ENCODE measurements at places on chromosomes 12 and 14.

GRCh38 chr12:125634813-125635212, 569.6 kb downstream of the AACS start:
- no peak for DNase-seq

DNA sequence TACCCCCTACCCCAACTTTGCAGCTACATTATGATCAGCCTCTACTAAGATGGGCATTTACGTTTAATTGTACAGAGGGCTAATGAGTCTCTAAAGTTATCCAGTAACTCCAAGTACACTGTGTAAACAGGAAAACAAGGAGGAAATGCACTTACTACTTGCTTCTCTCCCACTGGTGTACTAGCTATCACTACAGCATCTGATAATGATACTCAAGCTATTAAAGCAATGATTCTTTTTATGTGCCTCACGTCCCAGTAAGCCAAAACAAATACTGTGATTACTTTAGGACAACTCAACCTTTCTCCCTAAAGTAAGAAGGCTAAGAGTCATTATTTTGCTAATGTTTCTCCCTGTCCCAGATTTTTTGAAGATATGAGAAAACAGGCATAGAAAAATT, 128.6 kb upstream of the CCDC175 start:
- no peak for DNase-seq

GRCh38 chr12:88706286-88706685, 126.0 kb upstream of the KITLG start:
- no peak for DNase-seq

GRCh38 chr12:5872745-5873144, 72.3 kb downstream of the ANO2 start:
- no peak for DNase-seq

- DNase-seq = no peak
Observed at GRCh38 chr12:26287671-26288381, 92.5 kb downstream of the SSPN start.

- DNase-seq = no peak
Observed at GRCh38 chr12:126998747-126999285, 1268.2 kb upstream of the TMEM132C start.

- no peak for DNase-seq
Observed at GRCh38 chr12:71536279-71536938, 96.8 kb downstream of the LGR5 start.

DNA sequence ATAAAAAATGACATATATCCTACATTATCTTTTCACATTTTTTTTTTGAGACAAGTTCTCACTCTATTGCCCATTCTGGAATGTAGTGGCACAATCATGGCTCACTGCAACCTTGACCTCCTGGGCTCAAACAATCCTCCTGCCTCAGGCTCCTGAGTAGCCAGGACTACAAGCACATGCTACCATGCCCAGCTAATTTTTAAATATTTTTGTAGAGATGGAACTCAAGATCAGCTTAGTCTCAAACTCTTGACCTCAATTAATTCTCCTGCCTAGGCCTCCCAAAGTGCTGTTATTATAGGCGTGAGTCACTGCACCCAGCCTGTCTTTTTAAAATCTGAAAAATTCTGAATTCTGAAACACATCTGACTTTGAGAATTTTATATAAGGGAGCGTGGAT, 241.9 kb upstream of the DCN start:
- DNase-seq = no peak

GRCh38 chr14:21347201-21347600, 36.6 kb downstream of the SUPT16H start:
- DNase-seq = no peak

DNA sequence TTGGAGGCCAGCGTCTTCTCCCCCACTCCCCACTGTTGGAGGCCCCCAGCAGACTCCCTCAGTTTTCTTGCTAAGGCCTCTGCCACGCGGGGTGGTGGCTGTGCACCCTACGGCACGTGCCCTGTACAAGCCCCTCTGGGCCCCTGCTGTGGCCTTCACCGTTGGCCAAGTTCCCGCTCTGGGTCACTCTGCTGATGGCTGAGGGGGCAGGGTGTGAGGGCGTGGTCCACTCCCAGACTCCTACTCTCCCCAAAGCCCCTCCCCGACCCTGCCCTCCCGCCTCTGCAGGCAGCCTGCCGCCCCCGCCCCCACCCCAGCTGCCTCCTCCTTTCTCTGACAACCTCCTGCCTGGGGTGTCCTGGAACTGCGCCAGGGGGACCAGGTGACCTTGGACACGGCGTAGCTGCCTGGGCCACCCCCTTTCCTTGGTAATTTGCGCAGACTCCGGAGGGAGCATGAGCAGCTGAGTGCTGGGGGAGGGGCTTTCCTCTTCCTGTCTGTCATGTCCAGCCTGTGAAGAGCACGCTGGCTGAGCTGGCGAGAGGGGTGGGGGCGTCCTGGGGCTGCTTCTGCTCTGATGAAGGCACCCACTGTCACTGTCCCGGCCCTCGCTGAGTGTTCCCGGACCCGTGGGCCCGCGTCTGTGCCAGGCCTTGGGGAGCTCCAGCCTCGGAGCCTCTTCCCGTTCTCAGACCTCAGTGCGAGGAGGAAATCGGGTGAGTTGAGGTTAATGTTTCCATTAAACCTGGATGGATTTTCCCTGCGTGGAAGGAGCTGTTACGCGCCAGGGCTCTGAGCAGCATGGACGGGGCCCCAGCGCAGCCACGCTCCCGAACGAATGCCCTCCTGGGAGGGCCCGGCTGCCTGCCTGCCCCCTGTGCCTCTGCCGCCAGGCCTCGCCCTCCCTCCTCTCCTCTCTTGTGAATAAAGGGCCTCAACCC, 85.0 kb downstream of the KIF26A start:
- peak; percentile 65 for DNase-seq

DNA sequence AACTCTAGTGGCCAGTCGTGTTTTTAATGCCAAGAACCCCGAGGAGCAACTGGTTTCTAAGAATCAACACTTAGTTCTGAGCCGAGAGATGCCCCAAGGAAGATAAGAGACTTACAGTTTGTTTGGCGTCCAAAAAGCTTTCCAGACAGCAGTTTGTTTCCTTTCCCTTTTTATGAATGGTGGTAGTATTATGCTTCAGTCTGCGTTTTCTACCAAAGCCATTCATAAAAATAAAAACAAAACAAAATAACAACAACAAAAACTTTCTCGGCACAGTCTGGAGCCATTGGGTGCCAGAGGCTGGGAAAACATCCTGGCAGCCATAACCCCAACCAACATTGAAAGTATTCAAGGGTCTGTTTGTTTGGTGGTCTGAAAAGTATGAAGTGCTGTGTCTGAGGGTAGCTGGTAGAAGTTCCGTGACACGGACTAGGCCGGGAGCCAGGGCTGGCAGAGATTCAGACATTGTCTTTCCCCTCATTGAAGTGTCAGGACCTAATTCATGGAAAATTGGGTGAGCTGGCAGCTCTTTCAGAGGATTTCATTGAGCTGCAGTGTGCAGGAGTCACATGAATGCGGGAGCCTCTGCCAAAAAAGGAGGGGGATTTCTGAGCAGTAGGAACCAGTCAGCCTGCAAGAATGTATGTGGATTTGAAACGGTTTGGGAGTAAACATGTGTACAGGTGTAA, 124.2 kb downstream of the HMGA2 start:
- DNase-seq = peak; percentile 2

- DNase-seq = no peak
Observed at GRCh38 chr12:12521044-12521485, 41.6 kb downstream of the DUSP16 start.

GRCh38 chr12:2691006-2691344, 103.8 kb upstream of the FKBP4 start:
- peak; percentile 32 for DNase-seq

- peak; percentile 20 for DNase-seq
Observed at GRCh38 chr12:19937161-19937560, 431.2 kb upstream of the PDE3A start.

- no peak for DNase-seq
Observed at GRCh38 chr14:53020193-53020932, 69.5 kb upstream of the FERMT2 start.

GRCh38 chr12:112826011-112826410, 34.5 kb downstream of the RPH3A start:
- no peak for DNase-seq

GRCh38 chr12:93025145-93026103, 96.3 kb upstream of the EEA1 start:
- peak; percentile 32 for DNase-seq

GRCh38 chr14:48331421-48331820, 656.0 kb upstream of the MDGA2 start:
- DNase-seq = no peak

DNA sequence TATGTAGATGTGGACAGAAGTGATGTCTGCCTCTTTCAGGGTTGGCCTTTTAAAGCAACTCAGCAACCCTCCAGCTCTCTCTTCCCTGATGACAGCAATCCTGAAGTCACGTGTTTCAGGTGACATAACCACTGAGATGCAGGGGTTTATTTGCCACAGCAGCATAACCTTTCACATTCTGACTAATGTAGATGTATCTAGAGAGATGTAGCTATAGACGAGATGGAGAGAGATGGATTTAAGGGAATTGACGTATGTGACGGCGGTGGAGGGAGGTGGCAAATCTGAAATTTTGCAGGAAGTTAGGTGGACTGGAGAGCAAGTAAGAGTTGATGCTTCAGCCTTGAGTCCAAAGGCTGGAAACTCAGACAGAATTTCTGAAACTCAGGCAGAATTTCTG, 126.0 kb downstream of the ZFP36L1 start:
- DNase-seq = no peak

DNA sequence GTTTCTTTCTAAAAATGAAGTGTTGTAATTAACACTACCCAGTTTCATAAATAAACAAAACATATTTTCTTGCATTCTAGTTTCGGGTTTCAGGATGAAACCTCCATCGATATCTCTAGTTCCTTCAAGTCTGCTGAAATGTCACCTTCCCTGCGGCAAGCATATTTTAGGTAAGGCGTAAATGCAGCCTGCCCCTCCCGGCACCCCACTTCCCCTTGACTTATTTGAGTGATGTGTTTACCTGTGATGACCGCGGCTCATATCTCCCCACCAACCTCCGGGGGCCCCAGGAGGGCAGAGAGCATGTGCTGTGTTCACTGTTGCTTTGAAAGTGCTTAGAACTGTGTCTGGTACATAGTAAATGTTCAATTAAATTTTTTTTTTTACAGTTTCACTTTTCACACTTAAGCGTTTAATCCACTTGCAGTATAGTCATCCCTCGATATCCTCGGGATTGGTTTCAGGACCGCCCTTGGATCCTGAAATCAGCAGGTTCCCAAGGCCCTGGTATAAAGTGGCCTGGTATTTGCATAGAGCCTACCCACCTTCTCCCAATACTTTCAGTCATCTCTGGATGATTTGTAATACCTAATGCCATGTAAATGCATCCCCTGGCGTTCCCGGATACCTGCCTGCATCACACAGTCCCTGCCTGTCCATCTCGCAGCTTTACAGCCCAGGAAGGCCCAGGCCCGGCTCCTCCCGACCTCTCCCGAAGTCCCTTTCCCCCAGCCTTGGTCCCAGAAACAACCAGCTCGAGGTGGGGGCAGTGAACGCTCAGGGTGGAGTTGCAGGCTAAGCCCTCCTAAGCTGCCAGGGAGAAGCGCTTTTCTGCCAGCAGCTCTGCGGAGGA, 40.2 kb upstream of the FBRSL1 start:
- no peak for DNase-seq

Data from NCI-H345 (cell line).